ENCODE measurements at places on chromosomes 1 and 21.

- DNase-seq: no peak
Observed at GRCh38 chr1:7644961-7645750, 125.9 kb upstream of the VAMP3 start.

DNA sequence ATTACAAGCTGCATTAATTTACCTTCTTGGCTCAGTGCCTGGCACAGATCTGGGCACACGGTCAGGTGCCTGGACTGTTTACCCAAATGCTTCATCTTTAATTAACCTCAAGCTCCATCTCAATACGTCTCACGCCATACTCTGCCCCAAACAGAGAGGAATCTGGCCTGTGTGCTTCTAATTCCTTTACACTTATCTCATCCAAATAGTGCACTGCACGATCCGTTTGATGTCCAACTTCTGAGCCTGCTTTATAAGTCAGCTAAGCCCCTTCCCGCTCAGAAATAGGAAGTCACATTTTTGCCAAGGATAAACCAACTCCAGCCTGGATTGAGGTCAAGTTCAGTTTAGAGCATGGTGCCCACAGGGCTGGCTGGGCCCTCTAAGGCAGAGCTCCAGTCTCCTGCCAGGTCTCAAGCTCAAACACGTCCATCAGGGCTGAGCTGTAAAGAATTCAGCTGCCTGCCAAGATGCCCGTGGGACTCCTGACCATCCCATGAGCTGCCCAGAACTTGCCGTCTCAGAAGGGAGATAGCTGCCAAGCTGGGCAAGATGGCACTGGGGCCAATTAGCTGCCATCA is 233.5 kb downstream of the TRABD2B start:
- no peak for DNase-seq

DNA sequence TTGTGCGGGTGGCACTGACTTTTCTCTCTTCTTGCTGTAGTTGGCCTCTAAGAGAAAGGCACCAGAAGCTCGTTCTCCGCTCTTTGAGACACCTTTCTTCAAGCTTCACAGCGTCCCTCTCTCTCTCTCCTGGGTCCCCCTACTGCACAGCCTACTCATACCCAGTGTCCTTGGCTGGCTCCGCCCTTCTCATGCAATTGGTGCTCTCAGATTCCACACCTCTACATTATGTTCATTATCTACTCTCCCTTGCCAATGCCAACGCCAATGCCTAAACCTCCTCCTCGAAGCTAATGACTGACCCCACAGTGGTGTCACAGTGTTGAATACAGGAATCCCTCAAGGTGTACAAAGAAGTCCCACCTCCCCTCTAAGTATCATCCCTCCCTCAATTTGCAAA is 4.8 kb upstream of the DNAJC28 start:
- DNase-seq: no peak

DNA sequence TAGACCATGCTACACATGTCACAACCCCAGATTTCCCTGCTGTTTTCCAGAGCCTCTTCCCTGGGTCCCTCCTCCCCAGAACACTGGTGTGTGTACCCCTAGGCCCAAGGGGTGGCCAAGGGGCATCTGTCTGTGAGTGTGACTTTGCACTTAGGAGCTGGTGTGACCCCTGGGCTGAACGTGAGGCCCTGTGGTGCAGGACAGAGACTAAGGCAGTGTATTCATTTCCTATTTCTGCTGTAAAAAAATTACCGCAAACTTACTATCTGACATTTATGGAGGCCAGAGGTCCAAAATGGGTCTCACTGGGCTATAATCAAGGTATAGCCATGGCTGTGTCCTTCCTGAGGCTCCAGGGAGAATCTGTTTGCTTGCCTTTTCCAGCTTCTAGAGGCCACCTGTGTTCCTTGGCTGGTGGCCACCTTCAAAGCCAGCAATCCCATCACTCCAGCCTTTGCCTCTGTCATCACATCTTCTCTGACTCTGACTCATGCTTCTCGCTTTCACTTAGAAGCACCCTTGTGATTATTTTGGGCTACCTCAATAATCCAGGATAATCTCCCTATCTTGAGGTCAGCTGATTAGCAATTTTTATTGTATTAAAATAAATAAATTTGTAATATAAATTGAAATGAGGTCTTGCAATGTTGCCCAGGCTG is 24.0 kb upstream of the ELOA start:
- DNase-seq: no peak

- no peak for DNase-seq
Observed at GRCh38 chr1:243415663-243416408, 160.0 kb downstream of the SDCCAG8 start.

DNA sequence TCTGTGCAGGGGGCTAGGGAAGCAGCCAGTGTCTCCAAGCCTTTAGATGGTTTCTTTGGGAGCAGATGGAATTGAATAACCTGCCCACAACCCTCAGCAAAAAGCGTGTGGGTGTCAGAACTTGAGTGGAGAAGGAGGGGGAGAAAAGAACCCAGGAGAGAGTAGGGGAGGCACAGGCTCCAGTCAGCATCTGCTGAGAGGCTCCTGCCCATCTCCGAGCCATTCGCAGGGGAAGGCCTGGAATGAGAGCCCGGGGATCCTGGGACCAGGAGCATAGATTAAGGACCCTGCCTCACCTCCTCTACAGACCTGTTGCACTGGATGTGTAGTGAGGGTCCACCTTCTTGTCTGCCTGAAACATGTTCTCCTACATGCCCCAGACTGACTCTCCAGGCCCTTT is 16.3 kb downstream of the TMEM81 start:
- no peak for DNase-seq

GRCh38 chr1:214318956-214319736 is 38.2 kb downstream of the SMYD2 start:
- DNase-seq: no peak

GRCh38 chr21:21238629-21239400 is 240.6 kb downstream of the NCAM2 start:
- DNase-seq: no peak

- no peak for DNase-seq
Observed at GRCh38 chr1:218312509-218312908, 27.4 kb downstream of the RRP15 start.

GRCh38 chr21:14734191-14734590 is 188.1 kb upstream of the SAMSN1 start:
- DNase-seq: no peak

DNA sequence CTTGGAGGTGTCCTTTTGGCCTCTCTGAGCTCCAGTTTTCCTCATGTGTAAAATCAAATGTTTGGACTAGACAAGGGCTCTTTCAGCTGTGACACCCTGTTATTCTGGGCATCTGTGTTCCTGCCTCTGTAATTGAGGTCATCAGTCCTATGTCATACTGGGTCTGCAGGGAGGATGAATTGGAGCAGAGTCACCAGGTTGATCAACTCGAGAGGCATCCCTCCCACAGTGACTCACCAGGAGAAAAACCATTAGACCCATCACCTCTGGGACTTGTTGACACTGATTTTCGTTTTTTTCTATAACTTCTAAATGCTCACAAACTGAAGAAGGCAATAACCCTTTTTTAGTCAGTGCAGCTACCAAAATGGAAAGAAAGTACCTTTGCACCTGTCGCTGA is 82.2 kb downstream of the ST6GALNAC5 start:
- DNase-seq: no peak

DNA sequence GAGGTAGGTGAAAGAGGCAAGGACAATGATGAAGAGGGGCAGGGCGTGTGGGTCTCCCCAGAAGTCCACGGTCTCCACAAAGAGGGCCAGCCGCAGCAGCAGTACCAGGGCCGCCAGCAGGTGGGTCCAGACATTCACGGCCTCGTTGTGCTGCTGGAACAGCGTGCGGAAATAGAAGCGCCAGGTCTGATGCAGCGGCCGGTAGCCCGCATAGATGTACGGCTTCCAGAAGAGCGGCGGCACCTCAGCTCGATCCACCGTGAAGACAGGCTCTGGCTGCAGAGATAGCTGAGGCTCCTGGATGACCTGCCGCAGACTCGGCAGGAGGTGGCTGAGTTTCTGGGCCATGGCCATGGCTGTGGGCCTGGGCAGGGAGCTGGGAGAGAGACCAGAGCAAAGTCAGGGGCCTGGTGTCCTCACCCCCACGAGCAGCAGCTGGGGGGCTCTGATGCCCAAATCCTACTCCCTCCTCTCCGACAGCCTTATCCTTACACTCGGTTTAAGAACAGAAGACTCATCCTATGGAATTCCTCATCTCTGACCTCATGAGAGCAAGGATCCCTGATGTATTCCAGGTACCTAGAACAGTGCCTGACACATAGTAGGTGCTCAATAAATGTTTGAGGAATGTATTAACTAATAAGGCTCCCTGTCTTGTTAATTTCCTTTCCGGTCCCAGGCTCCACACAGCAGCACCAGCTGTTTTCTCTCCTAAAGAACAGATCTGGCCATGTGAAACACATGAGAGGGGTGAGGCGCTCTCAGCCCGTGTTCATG is 4.4 kb upstream of the AUNIP start:
- DNase-seq: no peak

DNA sequence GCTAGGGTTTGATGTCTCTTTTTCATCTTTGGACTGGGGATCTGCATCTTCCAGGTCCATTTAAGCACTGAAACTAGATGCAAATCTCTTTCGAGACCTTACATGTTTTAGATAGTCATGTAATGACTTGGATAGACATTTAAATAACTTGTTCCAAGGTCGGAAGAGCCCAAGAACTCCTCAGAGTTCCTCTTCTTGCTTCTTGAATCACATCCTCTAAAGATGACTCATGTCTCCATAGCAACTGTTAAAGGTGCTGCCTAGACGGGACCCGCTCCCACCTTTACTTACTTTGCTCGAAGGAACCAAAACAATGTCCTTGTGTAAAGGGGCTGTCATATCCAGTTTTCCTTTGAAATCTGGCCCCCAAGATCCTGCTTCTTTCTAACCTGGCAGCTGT is 130.0 kb downstream of the EDEM3 start:
- no peak for DNase-seq

- DNase-seq: no peak
Observed at GRCh38 chr1:90946630-90947029, 75.2 kb downstream of the ZNF644 start.

GRCh38 chr1:3062616-3063378 is 6.2 kb upstream of the PRDM16 start:
- no peak for DNase-seq

DNA sequence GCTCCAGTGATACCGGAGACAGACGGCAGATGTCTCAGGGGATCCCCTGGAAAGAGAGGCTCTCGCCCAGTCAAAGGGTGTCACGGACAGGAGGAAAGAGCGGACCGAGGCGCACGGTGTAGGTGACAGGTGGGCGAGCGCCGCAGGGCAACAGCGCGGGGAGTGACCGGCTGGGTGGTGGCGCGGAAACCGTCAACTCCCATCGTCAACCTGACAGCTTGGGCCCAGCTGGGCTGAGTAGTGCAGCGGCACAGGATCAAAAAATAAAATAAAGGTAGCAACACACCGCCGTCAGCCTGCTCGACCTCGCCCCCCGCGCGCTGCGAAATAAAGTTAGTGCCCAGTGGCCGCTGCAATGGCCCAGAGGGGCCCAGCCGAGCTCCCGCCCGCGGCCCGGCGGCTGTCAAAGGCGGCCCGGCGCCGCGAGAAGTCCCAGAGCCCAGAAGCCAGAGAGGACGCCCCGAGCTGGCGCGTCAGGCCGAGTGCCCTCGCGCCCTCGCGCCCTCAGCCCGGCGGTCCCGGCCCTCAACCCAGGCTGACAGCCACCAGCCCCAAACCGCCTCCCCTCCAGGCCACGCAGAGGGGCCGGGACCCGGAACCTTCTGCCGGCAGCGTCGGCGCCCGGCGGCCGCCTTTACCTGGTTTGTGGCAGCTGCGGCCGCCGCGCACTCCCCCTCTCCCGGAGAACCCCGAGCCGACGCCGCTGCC is at the start of gene LYST:
TSS of gene LYST (minus strand) at position 702 of the 708 bp plus-strand sequence. CDS start 36,489 bp downstream, outside the sequence.
- peak; percentile 27 for DNase-seq

- no peak for DNase-seq
Observed at GRCh38 chr1:24720152-24720551, 25.1 kb upstream of the CLIC4 start.

DNA sequence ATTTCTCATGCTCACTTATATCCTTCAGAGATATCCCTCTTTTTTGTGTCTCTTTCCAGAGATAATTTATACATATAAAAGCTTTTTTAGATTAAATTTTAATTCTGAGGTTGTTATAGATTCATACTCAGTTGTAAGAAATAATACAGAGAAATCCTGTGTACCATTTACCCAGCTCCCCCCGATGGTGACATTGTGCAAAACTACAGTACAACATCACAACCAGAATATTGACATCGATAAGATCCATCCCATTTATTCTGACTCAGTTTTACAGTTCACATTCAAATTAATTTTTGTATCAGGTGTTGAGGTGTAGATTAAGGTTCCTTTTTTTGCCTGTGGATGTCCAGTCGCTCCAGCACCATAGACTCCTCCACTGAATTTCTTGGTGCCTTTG is 14.3 kb downstream of the DMRTB1 start:
- no peak for DNase-seq

GRCh38 chr21:14989359-14989758 is 75.4 kb downstream of the NRIP1 start:
- DNase-seq: no peak

DNA sequence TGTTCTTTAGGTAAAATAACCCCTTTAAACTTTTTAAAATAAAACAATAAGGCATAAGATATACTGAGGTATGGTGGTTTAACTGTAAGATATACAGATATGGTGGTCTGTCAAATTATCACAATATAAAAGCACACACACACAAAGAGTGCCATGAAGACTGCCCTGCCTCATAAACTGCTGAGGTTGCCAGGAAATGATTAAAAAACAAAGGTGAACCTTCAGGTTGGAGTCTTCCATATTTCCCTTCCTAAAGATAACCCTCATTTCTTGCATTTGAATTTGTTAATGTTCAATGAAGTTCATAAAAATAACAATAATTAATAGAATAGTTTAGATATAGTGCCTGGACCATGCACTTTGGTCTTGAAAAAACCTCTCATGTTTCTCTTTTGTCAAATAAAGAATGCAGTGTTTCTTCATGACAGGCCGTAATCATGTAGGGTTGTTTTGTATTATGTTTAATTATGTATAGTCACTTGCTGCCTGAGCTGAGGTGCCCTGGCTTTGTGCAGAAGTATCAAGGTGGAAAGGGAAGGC is 123.6 kb upstream of the B3GALT2 start:
- DNase-seq: no peak

DNA sequence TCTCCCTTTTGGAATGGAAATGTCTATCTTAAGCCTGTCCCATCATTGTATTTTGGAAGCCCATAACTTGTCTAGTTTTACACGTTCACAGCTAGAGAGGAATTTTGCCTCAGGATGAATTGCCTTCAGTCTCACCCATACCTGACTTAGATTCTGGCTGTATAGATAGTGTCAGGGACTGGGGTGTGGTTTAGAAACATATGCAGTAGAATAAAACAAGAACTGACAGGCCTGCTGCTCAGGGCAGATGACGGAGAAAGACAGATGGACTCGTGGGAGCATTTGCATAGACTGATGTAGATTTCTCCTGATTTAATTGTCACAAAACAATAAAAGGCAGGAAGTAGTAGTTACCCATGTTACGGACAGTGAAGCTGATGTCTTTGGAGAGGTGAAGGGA is 166.7 kb downstream of the UCK2 start:
- no peak for DNase-seq

DNA sequence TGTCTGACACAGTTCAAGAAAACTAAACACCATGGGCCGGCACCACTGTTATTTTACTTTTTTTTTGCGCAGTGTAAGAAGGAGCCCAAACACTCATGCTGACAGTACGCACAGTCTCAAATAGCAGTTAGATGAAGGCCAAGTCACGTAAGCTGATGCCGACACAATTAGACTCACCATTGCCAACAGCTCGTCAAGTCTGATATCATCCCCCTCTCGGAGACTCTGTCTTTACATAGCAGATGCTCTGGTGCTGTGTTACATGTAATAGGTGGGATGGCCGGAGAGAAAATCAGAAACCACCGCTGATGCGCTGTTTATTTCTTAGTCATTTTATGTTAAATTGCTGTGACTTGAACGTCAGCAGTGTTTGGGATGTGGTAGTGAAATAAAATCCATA is 49.3 kb downstream of the TGFB2 start:
- DNase-seq: no peak

- no peak for DNase-seq
Observed at GRCh38 chr1:6588893-6589520, 9.2 kb downstream of the ZBTB48 start.
